ENCODE measurements at places on chromosomes 3 and 15.

- DNase-seq: no peak
Observed at GRCh38 chr3:63513791-63514190, 138.7 kb upstream of the SNTN start.

DNA sequence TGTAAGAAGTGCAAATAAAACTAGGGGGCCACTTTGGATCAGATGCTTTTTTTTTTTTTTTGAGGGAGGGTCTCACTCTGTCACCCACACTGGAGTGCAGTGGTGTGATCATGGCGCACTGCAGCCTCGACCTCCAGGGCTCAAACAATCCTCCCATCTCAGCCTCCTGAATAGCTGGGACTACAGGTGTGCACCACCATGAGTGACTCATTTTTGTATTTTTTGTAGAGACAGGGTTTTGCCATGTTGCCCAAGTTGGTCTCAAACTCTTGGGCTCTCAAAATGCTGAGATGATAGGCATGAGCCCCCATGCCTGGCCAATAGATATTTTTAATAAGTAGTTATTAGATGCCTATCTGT lies 20.8 kb downstream of the CCR1 start:
- DNase-seq: no peak

- no peak for DNase-seq
Observed at GRCh38 chr3:48881006-48881405, 17.7 kb downstream of the SLC25A20 start.

DNA sequence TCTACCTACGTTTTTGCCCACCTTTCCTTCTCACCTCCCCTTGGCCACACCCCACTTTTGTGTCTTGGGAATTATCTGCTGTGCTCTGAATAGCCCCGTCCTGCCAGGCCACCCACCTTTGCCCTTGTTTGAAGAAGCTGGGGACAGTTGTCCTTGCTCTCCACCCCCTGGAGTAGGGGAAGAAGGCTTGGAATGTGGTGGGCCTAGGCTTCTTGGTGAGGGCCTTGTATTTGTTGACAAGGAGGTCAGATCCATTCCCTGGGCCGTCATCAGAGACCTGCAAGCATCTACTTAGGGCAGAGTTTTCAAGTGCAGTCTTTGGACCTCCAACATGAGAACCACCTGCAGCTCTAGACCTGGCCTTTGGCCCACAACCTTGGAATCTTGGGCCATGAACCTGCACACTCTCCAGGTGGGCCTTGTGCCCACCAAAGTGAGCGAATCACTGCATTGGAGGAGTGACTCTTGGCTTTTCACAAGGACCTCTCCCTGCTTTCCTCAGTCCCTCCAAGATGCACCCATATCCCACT lies 160.6 kb downstream of the APBA2 start:
- DNase-seq: no peak

GRCh38 chr15:37359893-37360290 lies 259.5 kb upstream of the MEIS2 start:
- no peak for DNase-seq

- no peak for DNase-seq
Observed at GRCh38 chr3:89013536-89013935, 93.9 kb upstream of the EPHA3 start.

DNA sequence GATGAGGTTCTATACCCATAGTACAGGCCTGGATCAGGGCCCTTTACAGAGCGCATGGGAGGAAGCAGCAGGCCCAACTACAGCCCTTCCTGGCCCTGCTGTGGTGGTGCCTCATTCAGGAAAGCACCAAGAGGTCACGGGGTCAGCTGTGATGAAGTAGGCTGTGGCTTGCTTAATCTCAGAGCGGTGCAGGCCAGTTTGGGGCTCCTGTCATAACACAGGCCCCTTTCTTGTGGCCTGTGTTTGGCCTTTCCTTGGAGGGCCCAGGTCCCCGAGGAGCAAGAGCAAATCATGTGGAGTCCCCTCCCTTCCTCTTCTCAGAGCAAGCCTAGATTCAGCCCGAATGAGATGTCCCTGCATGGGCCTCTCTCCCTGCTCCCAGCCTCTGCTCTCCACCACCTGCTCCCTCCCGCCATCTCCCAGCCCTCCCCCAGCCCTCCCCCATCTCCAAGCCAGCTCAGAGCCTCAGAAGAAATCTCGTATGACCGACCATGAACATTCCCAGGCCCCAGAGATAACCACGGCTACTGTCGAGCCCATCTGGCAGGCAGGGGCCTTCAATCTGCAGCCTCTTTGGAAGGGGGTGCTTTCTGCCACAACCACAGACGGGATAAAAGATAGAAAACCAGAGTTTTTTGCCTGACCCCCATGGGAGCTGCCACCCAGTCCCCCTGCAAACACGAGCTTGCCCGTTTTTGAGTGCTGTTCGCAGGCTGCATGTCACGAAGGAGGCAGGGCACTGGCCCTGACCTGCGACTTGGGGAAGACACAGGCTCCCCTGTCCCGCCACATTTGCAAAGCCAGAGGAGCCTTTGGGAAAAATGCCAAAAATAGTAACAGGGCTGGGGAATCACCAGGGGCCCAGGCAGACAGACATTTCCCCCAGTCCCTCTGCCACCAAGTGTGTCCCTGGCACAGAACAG lies 32.3 kb upstream of the DUSP7 start:
- no peak for DNase-seq

GRCh38 chr3:108595321-108595720 lies 5.8 kb downstream of the DZIP3 start:
- DNase-seq: no peak

DNA sequence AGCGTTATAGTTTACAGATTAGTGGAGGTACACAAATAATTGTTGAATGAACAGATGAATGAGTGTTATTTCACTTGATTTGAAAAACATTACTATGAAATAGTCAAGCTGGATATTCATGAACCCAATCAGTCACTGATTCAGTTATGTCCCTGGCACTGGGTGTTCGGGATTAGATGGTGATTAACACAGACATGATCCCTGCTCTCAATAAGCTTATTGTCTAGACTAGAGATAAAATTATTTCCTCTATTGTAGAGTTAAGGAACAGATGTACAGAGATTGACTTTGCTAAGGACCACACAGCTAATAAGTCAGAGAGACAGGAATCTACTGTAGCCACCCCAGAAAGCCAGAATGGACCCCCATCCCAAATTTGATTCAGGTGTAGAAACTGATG lies 963 bp downstream of the GRAMD1C start:
- DNase-seq: no peak

DNA sequence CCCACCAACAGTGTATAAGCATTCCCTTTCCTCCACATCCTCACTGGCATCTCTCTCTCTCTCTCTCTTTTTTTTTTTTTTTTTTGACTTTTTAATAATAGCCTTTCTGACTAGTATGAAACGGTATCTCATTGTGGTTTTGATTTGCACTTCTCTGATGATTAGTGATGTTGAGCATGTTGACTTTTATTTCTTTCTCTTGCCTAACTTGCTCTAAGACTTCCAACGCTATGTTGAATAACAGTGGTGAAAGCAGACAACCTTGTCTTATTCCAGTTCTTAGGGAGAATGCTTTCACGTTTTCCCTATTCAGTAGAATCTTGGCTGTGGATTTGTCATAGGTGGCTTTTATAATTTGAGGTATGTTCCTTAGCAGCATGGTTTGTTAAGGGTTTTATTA lies 249.4 kb upstream of the MDFIC2 start:
- no peak for DNase-seq

DNA sequence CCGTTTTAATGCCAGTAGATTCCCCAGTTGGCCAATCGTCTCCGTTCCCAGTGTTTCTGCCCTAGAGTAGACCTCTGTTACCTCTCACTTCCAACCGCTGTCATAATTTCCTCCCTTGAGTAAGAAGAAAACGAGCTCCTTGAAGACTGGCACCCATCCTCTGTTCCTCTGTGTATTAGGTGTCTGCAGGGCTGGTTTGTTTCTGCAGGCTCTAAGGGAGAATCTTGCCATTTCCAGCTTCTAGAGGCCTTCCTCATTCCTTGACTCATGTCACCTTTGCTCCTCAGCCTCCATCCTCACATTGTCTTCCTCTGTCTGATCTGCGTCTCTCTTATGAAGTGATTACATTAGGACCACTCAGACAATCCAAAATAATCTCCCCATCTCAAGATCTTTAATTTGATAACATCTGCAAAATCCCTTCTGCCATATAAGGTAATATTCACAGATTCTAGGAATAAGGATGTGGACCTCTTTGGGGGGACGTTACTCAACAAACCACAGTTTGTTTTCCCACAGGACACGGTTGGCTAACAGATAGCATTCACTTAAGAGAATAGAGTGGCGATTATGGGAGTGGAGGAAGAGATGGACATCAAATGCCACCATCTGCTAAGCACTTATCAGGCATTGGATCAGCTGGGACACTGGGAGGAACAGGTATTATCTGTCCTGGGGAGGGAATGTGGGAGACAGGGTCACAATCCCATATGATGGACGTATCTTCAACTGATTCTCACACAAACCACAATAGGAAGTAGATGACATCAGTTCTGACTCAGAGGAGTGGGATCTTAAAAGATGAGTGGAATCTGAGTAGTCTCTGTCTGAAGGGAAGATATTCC lies 17.1 kb downstream of the ARHGAP31 start:
- DNase-seq: no peak

- DNase-seq: no peak
Observed at GRCh38 chr15:39052323-39052705, 487.7 kb upstream of the RASGRP1 start.

DNA sequence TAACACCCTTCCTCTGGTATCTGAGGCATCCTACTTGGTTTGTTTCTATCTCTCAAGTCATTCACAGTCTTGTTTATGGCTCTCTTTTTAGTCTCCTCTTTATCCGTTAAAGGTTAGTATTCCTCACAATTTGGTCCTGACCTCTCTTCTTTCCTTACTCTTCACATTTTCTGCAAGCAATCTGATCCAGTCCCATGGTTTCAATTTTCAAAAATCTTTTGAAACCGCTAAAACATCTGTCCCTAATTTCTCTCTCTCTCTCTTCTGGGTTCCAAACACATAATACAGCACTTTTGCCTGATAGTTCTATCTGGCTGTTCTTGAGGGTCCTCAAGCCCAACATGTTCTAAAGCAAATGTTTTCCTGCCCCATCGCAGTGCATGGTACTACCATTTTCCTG lies 149.0 kb downstream of the SERPINI1 start:
- DNase-seq: no peak

- no peak for DNase-seq
Observed at GRCh38 chr15:58257776-58258325, 119.7 kb downstream of the AQP9 start.

DNA sequence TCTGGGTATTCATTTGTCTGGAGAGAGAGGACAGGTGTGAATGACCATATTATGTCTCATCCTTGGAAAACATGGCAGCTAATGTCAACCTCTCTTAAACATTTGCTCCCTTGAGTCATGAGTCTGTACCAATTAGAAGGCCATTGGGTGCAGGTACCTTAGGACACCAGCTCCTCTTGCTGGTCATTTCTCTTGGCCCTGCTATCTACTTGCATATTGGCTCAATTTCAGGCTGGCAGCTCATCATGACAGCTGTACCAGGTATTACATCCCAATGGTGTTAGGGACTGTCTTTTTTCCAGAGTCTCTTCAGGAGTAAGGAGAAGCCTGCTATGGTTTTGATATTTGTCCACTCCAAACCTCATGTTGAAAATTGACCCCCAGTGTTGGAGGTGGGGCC lies 92.2 kb upstream of the ANKRD28 start:
- DNase-seq: no peak

- no peak for DNase-seq
Observed at GRCh38 chr3:77149382-77149781, 109.5 kb downstream of the ROBO2 start.

GRCh38 chr3:64638511-64638910 lies 49.3 kb downstream of the ADAMTS9 start:
- DNase-seq: no peak

- DNase-seq: no peak
Observed at GRCh38 chr15:63181648-63182047, 7.8 kb upstream of the RAB8B start.

- no peak for DNase-seq
Observed at GRCh38 chr15:78382114-78382880, 42.1 kb downstream of the CRABP1 start.

GRCh38 chr3:110670407-110670806 lies 401.2 kb upstream of the NECTIN3 start:
- DNase-seq: no peak

GRCh38 chr3:161560008-161560637 lies 63.5 kb downstream of the OTOL1 start:
- DNase-seq: peak; percentile 34

- no peak for DNase-seq
Observed at GRCh38 chr15:88204584-88204983, 52.0 kb downstream of the NTRK3 start.

DNA sequence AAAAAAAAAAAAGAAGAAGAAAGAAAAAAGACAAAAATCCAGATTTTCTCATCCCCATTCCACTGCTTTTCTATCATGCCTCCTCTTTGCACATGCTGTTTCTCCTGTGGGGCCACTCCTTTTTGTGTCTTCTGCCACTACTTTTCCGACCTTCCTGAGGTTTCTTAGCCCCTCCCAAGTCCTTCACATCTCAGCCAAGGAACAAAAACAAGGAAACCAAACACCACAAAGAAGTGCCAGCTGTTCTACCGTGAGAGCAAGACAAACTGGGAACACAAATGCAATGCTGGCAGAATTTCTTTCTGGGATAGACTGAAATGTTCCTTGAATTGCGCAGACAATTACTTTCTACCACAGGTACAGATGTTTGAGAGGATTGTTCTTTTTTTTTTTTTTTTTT lies 83.2 kb downstream of the MB21D2 start:
- no peak for DNase-seq

- no peak for DNase-seq
Observed at GRCh38 chr15:43769584-43770228, 7.1 kb downstream of the ELL3 start.

DNA sequence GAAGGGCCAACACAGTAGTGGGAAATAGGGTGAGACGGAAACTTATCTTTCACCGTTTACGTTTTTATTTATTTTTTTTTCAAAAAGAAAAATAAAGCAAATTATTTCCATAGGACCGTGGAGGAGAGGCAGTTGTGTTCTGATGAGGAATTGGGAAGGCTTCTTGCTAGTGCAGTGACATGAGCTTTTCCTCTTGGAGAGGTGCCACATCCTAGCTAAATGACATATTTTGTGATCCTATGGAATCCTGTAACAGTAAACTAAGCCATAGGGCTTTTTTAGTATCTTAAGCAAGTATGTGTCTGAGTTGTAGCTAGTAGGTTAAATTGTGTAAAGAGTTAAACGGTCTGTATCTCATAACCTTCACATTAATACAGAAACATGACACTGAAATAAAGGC lies 609.9 kb downstream of the RBMS3 start:
- no peak for DNase-seq

DNA sequence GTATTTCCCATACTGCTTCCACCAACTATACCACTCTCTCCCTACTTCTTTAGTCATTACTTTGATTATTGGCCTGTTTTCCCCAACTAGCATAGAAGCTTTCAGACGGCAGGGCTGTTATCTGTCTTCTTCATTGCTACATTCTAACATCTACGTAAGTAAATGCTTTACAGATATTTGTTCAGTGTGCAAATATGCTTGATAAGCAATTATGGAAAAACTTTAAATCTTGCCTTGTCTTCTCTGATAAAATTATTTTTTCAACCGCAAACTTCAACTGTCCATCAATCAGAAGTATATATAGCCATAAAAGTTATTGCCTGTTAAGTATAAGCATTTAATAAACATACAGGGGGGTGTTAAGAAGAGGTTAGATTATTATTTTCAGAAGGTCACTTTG lies 35.7 kb downstream of the ZDHHC23 start:
- no peak for DNase-seq

Data from HS-27A (cell line).